CD4-positive, alpha-beta T cell treated with Interleukin-4 for 4 hours (primary cell): ENCODE measurements at places on chromosomes 3 and 15.

DNA sequence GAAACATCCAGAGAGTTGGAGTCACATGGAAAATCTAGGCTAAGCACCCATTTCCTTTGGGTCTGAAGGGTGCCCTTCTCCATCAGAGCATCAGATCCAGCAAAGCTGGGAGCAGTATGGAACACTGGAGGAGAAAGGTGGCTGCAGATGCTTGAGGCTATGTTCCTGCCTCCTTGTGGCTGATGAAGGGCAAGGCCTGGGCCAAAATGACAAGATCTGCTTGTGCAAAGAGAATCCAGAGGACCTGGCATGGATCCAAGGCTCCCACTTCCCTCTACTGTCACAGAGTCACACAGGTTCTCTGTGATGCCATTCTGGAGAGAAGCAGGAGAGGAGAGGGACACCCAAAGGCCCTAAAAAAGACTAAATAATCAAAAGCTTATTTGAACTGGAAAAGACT is 9.2 kb upstream of the ATP8B4 start:
- no peak for DNase-seq

GRCh38 chr15:59699810-59700431 is 10.8 kb upstream of the BNIP2 start:
- DNase-seq, result no peak

DNA sequence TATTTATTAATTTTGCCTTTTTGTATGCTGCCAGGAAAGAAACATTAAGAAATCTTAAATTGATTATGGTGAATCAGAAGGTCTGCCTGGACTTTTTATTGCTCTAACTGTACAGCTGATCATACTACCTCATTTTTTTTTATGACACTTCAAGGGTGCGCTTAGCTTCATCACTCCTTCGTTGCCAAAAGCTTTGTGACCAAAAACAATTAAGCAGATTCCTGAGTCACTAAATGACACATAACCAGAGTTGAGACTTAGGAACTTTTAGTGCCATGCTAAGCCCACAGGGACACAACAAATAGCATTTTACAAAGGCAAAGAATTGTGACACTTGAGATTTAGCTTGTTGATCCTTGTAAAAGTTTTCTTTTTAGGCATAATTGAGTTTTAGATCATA is 4.9 kb downstream of the ADIPOQ start:
- no peak for DNase-seq

DNA sequence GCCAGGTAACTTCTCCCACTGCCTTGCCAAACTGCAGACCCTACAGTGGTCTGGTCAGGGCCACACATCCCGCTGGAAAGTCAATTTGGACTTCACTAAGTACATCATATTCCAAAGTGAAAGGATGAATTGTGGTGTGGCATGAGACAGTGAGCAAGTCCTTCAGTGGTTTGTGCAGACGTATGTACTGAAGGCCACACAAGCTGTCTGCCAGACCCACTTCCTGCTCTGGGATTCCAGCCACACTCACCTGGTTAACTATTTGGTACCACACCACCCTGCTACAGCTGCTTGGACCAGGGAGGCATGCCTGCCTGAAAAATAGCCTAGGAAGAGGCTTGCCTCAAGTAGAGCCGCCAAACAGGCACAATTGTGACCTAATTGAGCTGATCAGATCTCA is 94.1 kb upstream of the STRIT1 start:
- DNase-seq, result no peak

DNA sequence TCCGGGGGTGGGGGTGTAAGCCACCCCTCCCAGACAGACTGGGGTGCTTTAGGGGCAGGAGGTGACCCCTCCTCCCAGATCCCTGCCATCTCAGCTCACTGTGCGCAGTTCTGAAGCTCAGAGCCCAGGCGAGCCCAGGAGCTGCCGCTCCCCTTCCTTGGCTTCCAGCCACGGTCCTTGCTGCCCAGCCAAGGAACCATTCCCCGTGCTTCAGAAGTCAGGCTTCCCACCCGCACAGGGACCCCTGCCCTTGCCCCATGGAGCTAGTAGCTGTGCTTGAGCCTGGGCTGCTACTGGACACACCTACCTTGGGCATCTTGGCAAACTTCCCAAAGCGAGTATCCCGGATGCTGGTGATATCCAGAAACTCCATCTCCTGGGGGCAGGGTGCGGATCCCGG is 4.8 kb downstream of the PLCB2 start:
- DNase-seq, result no peak

GRCh38 chr15:78102741-78103140 is 10.4 kb downstream of the SH2D7 start:
- no peak for DNase-seq
